ENCODE measurements at places on chromosomes 2 and 18. TPM values are rescaled to one million over a fixed set of nuclear protein-coding genes. Genes with fewer than 3 reads are reported as not detected.

DNA sequence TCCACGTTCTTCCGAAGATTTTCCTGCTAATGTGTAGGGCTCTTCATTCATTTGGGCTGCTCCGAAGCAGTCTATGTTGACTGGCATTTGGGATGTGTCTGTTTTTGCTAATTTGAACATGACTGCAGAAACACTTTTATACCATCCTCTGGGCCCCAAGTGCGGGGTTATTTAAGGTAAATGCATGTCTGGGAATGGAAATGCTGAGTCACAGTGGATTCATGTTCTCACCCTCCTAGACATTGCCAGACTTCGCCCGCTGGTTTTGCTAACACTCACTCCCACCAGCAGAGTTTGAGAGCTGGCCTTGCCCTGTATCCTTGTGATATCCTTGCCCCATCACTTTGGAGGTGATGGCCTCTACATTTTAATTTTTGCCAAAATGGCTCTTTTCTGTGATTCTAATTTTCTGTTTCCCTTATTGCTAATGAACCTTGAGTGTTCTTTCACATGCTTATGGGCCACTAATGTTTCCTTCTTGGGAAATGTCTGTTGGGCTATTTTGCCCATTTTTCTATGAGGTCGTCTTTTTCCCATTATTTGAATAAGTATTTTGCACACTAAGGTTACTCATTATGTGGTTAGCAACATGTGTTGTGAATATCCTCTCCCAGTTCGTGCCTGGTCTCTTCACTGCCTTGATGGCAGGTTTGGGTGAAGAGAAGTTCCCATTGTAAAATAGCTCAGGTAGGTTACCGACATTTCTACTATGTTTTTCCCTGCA, 204.1 kb downstream of the GLI2 start:
- no peak overlapping the region for H3K4me3 ChIP-seq
- peaks cover 62% of the 10 kb centered on the region for H3K4me1 ChIP-seq
- no peaks in the 10 kb centered on the region for H3K27me3 ChIP-seq
- H3K36me3 ChIP-seq = peaks cover 11% of the 10 kb centered on the region
- H3K27ac ChIP-seq = peak overlapping the region; percentile 35

DNA sequence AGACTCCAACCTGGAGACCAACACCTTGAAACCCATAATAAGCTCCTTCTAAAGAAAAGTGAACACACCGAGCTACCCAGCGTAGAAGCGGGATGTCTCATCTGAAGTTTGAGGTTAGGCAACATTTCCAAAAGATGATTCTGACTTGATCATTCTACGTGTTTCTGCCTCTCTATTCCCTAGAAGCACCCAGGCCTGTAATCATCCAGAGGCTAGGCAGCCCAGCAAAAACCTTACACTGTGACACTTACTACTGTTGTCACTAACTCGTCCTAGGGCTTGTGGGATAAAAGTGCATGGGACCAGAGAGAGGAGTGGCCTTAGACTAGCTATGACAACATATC, 1.4 kb downstream of the ZBTB14 start:
- H3K27me3 ChIP-seq = no peaks in the 10 kb centered on the region
- DNase-seq = peak; percentile 5
- H3K4me1 ChIP-seq = peaks cover 3% of the 10 kb centered on the region
- peaks cover 13% of the 10 kb centered on the region for H3K36me3 ChIP-seq
- H3K27ac ChIP-seq = peak overlapping the region; percentile 86
- peak overlapping the region; percentile 65 for H3K4me3 ChIP-seq

GRCh38 chr18:31244771-31245394, 73.1 kb upstream of the DSG1 start:
- no peak overlapping the region for H3K4me3 ChIP-seq
- H3K36me3 ChIP-seq = no peaks in the 10 kb centered on the region

- H3K36me3 ChIP-seq = no peaks in the 10 kb centered on the region
- peaks cover 1% of the 10 kb centered on the region for H3K27me3 ChIP-seq
- no peak overlapping the region for H3K27ac ChIP-seq
- no peak overlapping the region for H3K4me3 ChIP-seq
- peaks cover 1% of the 10 kb centered on the region for H3K4me1 ChIP-seq
Observed at GRCh38 chr2:188079196-188079595, 212.5 kb upstream of the GULP1 start.

Gene CDK15
- 33.0 TPM for total RNA-seq

- H3K27ac ChIP-seq = no peak overlapping the region
- H3K4me3 ChIP-seq = no peak overlapping the region
- peaks cover 27% of the 10 kb centered on the region for H3K27me3 ChIP-seq
- H3K36me3 ChIP-seq = no peaks in the 10 kb centered on the region
- DNase-seq = no peak
Observed at GRCh38 chr2:152047824-152048471, 50.9 kb downstream of the CACNB4 start.

DNA sequence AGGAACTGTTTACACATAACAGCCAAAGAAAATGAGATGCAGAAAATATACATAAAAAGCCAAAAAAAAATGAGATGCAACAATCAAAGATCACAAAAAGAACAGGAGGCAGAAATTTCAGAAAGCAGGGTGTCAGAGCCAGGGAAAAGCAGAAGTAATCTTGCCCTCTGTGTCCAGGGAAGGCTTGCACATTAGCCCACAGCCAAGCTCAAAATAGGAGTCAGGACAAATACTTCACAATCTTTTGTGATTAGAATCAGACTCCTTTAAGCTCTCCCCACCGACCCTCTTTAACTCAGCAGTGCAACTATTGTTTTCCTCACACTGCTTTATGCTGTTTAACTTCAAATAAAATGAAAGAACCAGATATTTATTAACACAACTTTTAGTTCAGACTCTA, 34.6 kb downstream of the IAH1 start:
- no peaks in the 10 kb centered on the region for H3K27me3 ChIP-seq
- H3K4me3 ChIP-seq = no peak overlapping the region
- no peak for DNase-seq
- H3K27ac ChIP-seq = no peak overlapping the region
- H3K4me1 ChIP-seq = no peaks in the 10 kb centered on the region
- peaks cover 31% of the 10 kb centered on the region for H3K36me3 ChIP-seq

GRCh38 chr2:221204699-221205098, 367.4 kb downstream of the EPHA4 start:
- no peak for DNase-seq
- H3K4me1 ChIP-seq = no peaks in the 10 kb centered on the region
- H3K36me3 ChIP-seq = no peaks in the 10 kb centered on the region
- H3K27ac ChIP-seq = no peak overlapping the region
- H3K27me3 ChIP-seq = no peaks in the 10 kb centered on the region
